ENCODE measurements at places on chromosomes 2 and 18.
A peak's percentile ranks its signal among the peaks of the same experiment; 100 is the strongest.

DNA sequence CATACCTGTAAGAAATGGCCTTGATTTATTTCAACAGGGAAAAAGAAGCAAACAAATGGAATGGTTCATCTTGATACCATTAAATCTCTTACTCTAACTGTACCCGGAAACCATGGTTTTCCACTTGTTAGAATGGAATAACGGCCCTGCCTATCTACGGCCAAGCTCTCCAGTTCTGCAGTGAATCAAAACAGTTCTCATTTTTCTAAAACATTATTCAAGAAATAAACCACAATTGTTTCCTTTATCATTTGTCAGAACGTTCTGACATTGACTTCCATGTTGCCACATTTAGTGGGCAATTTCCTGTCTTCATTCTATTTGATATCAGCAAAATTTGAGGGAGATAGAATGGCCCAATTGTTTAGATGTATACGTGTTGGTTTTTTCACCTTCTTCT is 118.8 kb upstream of the CDH19 start:
- DNase-seq = no peak

GRCh38 chr2:59276917-59277316 is 1035.8 kb upstream of the FANCL start:
- DNase-seq = no peak

- no peak for DNase-seq
Observed at GRCh38 chr2:152284398-152284797, 50.6 kb upstream of the FMNL2 start.

DNA sequence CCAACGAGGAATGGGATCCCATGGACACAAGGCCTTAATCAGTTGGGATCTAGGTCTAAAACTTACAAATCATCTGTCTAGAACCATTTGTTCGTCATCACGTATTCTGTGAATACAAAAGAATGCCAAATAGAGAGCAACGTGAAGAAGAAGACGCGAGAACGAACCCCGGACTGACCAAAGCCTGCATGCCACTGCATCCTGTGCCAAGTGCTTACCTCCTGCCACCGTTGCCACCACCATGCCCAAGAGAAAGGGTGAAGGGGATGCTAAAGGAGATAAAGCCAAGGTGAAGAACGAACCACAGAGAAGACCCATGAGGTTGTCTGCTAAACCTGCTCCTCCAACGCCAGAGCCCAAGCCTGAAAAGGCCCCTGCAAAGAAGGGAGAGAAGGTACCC is 30.2 kb downstream of the ITSN2 start:
- no peak for DNase-seq

DNA sequence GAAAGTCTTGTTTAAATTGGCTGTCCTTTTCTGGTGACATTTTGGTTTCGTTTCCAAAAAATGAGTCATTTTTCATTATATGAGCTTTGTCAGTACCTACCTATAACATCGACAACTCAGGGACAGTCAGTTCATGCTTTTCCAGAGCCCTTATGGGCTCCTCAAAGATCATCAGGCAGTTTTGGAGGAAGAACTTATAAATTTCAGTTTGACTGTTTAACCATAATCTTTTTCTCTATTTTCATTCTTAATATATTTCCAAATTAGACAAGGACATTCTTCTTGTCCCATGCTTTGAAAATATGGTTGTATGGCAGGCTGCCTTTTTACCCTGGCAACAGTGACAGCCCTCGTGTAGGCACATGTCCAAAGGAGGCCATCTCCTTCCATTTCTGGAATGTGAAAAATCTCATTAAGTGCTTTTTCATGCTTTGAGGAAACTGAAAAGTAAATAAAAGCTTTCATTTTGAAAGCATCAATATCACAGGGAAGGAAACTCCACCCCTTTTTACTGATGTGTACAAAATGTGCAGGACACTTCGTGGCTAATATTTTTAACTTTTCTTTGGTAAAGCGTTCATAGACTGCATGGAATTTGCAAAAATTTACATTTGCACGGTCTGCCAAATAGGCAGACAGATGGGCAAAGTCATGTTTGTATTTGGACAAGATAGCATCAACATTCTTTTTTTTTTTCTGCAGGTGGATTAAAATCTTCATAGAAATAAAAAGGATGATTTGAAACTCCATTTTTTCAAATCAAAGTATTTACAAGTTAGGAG is 7.2 kb upstream of the PROC start:
- DNase-seq = no peak

DNA sequence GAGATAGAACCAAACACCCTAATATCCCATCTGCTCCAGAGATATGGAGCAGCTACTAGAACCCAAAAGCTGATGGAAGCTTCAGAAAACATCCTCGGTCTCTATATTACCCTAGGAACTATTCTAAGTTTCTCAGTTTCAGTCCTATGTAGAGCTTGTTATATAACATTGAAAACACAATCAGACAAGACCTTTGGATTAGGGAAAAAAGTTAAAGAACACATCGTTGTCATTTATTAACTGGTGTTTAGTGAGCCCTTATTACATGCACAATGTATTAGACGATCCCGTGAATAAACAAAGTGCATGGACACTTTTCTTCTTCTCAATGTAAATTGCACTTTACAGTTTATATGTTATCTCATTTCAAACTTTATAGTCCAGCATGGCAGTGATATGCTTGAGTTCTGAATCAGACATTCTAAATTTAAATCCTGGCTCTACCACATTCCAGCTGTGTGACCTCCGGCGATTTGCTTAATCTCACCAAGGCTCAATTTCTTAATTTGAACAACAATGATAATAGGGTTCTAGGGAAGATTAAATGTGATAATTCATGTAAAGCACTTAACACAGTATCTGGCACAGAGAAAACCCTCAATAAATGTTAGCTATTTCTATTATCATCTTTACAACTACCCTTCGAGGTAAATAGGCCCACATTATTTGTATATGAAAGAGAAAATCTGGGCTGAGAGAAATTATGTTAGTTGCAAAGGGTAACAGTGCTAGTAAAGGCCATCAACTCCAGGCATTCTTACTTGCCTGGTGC is 83.6 kb upstream of the PIK3C3 start:
- no peak for DNase-seq

DNA sequence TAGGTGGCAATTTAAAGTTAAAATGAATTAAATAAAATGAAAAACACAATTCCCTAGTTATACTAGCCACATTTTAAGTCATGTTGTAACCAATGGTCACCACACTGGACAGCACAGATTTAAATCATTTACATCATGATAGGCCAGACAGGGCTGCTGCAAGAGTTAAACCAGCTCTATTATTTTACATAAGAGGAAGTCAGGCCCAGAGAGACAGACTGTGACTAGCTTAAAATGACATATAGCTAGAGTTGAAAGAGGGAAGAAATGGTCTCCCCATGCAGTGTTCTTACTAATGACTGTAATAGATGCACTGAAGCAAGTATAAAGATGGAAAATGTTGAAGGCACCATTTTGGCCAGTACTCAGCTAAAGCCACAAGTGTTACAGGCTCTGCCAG is 69.6 kb downstream of the SLC66A3 start:
- DNase-seq = no peak

DNA sequence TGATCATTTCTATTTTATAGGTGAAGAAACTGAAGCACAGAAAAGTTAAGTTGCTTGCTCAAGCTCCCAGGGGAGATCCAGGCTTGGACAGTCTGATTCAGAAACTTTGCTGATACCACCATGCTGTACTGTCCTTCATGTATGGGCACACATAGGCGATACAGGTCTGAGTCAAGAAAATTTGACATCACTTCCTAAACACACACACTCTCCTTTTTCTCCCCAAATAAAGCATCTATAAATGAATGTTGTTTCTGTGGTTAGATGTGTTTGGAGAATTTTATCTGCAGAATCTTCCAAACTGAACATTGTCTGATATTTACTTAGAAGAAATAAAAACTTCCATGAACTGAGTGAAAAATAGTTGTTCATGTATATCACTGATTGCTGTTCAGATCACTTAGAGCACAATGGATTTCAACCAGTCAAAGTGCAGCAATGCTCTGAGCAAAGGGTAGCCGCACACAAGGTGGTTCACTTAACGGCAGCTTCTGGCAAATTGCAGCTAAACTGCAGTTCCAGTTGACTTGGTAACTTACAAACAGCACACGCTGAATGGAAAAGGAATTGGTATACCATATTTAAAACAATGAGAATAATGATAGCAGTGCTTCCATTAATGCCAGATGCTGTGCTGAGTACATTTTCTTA is 10.0 kb upstream of the AGFG1 start:
- no peak for DNase-seq

DNA sequence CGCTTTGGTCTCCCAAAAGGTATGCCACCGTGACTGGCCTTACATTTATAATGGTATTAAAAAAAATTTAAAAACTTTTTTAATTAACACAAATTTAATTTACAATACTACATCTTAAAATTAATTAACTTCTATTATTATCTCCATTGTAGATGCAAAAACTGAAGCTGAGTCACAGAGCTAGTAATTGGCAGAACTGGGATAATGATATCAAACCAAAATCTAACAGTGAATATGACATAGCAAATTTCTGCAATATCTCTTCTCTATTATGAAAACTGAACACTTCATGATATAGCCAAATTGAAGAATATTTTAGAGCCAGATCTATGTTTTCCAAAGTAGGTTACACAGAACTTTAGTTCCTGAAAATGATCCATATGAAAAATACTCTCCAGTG is 66.4 kb upstream of the CHAC2 start:
- DNase-seq = no peak

DNA sequence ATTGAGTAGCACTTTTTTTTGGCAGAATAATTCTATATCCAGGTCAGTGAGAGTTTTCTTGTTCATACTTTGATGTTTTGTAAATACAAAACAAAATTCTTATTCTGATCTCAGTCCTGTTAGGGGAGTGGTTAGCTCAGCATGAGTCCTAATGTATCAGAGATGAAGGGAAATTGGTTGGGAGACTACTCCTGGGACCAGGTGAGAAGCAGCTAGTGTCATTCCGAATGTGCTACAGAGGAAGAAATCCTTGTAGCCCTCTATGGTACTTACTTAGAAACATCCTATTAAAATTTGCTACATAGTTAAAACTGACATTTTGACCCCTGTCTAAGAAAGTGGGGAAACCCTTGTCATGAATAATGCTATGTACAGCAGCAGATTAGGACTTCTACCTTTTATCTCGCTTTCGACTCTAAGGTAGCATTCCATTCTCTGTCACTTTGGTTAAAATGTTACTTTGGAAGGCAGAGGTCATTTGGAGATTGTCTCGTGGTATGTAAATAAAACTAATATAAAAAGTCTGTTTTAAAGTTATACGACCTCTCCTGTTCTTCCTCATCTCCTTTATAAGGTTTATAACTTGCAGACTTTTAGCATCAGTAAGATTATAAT is 65.8 kb downstream of the PARD3B start:
- DNase-seq = no peak

GRCh38 chr2:157871415-157871814 is 4.7 kb downstream of the ACVR1 start:
- no peak for DNase-seq

- DNase-seq = no peak
Observed at GRCh38 chr2:144524118-144525009, 4.4 kb upstream of the ZEB2 start.

DNA sequence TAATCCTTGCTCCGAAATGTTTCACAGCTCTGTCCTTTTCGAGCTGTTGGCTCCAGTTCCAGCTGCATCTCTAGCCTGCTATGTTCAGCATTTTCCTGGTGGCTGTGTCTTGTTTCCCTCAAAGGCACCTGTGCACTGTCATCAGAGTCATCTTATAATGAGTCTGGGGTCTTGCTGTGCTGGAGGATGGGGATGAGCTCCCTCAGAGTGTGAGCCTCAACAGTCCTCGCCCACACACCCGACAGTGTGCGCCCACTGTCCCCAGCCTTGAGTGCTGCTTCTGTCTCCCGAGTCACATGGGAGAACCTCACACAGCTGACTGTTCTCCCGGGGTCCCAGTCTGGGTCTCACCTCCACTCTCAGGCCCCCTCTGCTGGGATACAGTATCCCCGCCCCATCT is 25.4 kb downstream of the SPP2 start:
- DNase-seq = no peak

DNA sequence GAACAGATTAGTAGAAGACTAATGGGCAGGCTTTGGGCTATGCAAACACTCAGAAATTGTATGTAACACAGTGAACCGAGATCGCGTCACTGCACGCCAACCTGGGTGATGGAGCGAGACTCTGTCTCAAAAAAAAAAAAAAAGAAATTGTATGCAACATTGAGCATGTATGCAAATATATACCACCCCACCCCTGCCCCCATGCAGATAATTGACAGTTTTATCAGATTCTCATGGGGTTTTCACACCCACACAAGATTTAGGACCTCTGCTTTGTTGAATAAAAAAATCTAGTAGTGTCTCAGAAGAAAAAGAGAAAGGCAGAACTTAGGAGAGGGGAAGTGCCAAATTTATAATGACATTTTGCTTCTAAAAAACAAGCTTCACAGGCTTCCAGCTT is 131.6 kb upstream of the FN1 start:
- no peak for DNase-seq

DNA sequence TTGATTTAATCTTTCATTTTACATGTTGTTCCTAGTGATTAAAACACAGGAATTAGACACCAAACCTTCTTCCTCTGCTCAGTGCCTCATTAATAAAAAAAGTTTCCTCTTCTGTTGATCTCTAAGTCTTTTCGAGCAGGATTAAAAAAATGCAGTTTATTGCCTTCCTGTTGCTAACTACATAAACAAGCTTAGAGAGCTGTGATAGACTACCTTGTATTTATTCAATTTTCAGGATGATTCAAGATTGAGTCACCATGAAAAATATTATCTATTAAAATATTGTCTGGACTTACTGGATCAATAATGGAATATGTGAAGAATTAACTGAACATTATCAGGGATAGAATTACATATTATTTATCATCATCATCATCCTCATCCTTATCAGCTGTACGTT is 1089.6 kb upstream of the CNTNAP5 start:
- no peak for DNase-seq

DNA sequence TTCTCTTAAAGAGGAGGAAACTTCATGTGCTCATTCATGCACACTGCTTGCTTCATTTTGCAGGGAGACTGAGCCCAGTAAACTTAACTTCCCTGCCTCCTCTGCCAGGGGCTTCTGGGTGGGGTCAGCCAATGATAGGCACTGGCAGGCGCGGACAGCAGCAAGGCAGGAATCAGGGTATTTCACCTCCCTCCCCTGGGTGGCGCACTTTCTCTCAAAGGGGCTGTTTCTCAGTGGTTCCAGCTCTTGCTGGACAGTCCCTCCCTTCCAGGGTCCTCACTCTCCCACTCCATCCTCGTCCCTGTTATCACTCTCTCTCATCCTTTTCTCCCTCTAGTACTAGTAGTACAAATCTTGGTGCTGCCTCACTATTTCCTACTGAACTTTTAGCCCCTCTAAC is 320.5 kb upstream of the ZNF521 start:
- DNase-seq = no peak

DNA sequence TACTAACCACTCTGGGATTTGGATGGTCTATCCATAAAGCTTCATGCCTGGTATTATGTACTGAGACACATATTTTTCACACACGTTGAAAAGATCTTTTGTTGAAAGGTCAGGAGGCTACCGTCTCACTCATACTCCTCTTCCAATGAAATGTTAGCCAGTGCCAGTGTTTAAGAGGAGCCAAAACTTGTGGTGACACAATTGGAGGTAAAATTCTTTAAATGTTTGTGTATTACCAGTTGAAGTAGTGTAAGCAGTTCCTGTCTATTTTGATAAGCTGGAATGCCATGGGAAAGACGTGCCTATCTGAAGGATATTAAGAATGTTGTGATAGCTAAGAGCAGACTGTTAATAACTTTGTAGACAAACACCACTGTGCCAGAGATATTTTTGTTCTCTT is 32.1 kb downstream of the MARCHF7 start:
- peak; percentile 24 for DNase-seq

GRCh38 chr2:46162329-46163097 is 134.7 kb upstream of the EPAS1 start:
- DNase-seq = no peak

- no peak for DNase-seq
Observed at GRCh38 chr2:212414767-212415211, 123.8 kb downstream of the ERBB4 start.
